ENCODE measurements at places on chromosomes 2 and 18.

GRCh38 chr18:46950064-46950656 is 32.8 kb downstream of the KATNAL2 start:
- no peak for DNase-seq

- DNase-seq, result no peak
These were observed 130.3 kb upstream of the LYPD6 start for GRCh38 chr2:149200109-149200520.

GRCh38 chr2:102473020-102473419 is at the start of gene SLC9A4:
Gene SLC9A4 (plus strand): TSS chr2:102473226. CDS start chr2:102473760, 534 bp downstream.
- peak; percentile 44 for DNase-seq

DNA sequence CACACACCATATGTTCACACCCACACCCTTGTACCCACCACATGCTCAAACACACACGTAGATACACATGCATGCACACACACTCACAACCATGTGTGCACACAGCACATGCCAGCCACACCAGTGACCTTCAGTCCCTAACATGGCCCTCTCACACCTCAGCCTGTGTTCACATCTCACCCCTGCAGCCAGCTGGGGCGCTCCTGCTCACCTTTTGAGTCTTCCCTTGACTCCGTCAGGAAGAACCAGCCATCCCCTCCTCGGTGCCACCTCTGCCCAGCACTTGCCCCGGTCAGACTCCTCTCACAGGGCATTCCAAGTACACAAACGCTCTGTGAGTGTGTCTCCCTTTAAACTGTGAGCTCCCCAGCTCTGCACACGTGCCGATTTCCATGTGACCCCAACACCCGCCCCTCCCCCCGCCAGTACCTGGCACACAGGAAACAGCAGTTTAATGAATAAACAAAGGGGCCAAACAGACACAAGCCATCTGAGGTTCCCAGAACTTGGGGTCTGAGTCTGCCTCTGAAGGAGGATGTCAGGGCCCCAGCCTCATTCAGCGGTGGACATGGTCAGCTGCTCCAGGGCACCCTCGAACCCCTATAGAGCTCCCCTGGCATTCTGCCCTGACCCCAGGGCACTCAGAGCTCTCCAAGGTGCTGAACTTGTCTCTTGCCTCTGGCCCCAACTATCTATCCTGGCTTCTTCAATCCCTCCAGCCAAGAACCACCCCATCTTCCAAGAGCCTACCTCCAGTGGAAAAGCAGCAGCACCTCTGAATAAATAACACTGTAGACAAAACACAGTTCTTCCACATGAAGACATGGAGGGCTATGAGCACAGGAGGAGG is 252.9 kb downstream of the ATAD2B start:
- no peak for DNase-seq

Data from stimulated activated CD4-positive, alpha-beta T cell treated with anti-CD3 and anti-CD28 coated beads, Interleukin-1b, Interleukin-23, amount 100 ng/mL, for 4 hours (primary cell).